GM20000 (cell line): ENCODE measurements at places on chromosomes 13 and 19.

GRCh38 chr19:42191855-42192254, 25.6 kb downstream of the DEDD2 start:
- DNase-seq = no peak

DNA sequence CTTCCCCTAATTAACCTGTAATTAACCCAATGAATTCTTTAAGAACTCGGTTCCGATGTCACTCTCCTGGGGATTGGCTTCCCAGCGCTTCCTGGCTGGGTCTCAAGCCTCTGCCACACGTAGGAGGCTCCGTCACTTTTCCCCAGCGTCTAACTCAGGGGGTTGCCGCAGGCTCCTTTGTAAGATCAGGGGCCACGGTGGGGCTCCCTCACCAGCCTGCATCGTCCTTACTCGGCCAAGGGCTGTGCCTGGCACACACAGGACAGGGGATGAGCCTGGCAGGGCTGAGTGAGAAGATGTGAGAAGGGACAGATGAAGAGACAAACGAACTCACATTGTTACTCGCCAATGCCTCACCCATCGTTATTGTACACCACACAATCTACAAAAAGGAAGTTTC, 20.9 kb upstream of the ATP11A start:
- no peak for DNase-seq

DNA sequence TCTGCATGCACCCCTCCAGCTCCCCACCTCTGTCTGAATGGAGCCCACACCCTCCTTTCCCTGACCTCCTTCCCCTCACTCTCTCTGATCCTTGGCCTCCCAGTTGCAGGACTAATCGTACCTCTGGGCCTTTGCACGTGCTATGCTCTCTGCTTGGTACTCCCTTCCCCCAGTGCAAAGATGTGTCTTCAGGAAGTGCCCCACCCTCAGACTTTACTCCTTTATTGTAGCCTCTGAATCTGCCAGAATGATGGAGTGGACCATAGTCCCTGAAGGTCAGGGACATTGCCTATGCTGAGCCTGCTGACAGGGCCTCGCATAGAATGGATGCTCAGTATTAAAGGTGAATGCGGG, 1.3 kb upstream of the JUND start:
- DNase-seq = no peak

GRCh38 chr13:94454906-94455305, 24.6 kb downstream of the DCT start:
- no peak for DNase-seq

DNA sequence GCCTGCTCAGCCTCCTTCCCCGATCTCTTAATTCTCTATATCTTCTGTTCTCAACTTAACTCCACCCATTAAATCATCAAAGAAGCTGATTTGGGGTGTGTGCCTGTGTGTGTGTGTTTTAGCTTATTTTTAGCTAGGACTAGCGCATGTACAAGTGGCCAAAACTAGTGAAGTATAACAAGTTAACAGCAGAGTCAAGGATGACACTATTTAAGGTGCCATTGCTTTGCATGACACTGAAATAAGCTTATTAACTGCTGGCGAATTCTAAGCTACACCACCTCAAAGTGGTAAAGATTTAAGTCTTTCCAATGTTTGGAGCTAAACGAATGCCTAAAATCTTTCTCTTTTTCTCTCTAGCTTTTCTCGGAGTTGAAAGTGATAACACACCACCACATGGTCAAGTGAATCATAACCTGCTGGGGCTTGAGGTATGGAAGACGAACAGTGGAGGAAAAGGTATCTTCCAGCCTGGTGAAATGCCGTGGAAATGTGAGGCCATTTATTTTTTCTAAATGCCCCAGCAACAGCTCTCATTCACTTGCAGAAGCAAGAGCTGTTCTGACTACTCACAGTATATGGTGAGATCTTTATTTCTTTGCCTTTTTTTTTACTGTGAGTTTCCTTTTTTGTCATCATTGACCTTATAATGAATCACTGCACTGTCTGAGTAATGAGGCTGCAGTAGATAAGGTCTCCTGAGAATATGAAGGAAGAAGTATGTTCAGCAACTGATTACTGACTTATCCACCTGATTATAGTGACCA, 570.3 kb downstream of the PCDH9 start:
- DNase-seq = peak; percentile 4

DNA sequence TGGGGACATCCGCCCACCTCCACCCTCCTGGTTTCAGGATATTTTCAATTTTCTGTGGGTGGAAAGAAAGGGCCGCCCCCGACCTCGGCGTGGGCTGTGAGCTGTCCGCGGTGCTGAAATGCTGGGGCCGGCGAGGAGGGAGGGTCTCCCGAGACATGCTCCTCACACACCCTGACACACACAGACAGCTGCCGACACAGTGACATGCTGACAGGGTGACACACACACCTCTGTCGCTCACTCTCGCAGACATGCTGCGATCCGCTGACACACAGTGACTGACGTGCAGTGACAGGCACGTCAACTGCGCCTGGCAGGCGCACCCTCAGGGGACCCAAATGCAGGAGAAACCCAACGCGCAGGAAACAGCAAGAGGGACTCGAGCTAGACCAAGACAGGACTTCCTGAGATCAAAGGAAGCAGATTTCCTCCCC, 25.1 kb upstream of the MEIS3 start:
- DNase-seq = no peak

- no peak for DNase-seq
Observed at GRCh38 chr19:30006207-30006606, 64.2 kb downstream of the URI1 start.

GRCh38 chr13:75628801-75629200, 7.3 kb upstream of the LMO7 start:
- DNase-seq = no peak

- no peak for DNase-seq
Observed at GRCh38 chr13:92103689-92104153, 705.3 kb downstream of the GPC5 start.

DNA sequence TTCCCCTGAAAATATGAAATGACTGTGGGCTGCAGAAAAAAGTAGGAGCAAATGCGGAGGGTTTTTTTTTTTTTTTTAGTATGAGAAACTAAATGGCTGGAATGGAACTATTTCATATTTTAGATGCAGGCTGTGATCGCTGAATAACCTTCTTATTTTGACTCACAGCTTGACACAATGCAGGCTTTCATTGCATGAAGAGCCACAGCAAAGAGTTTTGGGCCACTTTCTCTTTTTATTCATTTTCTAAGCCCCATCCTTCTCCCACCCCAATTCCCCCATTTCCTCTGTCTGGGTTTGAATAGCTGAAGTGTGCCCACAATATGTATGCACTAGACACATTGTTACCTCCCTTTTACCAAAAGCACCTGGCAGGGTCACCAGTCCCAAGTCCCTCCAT, 125.9 kb downstream of the COG6 start:
- DNase-seq = no peak

DNA sequence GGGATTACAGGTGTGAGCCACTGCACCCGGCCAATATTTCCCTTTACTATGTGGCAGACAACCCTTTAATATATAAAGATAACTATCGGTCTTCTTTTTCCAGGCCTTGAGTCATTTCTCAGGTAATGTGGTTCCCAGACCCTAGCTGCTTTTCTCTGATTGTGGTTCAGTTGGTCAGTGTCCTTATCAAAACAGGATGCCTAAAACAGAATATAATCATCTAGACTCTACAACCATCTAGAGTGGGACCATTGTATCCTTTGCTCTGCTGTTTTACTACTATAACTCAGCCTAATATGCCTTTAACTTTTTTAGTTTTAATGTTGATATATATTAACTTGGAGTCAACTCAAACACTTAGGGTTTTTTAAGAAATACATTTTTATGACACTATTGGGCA, 30.0 kb upstream of the HMGB1 start:
- no peak for DNase-seq

GRCh38 chr19:47540748-47541147, 25.9 kb upstream of the NAPA start:
- DNase-seq = peak; percentile 55

- DNase-seq = no peak
Observed at GRCh38 chr13:23630349-23631093, 60.3 kb downstream of the TNFRSF19 start.

DNA sequence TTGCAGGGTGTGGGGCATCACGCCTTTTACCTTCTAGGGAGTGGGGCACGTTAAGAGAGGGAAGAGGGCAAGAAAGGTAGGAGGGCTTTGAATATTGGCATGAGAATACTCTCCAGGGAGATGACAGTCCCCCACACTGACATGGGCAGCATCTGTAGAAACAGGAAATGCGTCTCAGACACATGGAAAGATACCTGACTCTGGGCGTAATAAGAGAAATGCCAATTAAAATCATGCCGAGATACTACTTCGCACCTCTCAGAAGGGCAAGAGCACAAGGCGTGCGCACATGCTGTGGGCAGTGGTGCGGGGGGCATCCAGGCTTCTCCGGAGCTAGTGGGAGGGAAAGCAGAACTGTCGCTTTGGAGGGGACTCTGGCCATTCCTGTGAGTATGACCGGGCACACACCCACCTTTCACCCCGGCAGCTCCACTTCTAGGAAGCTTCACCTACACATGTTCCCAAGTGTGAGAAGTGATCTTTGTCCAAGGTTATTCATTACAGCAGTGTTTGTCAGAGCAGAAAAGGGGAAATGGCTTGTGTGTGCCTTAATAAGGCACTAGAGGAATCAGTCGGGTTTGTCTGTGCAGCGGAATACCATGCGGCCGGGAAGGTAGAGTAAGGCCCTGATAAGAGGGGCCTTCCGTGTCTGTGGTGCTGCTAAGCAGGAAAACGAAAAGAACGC, 99.5 kb downstream of the SIPA1L3 start:
- DNase-seq = no peak

DNA sequence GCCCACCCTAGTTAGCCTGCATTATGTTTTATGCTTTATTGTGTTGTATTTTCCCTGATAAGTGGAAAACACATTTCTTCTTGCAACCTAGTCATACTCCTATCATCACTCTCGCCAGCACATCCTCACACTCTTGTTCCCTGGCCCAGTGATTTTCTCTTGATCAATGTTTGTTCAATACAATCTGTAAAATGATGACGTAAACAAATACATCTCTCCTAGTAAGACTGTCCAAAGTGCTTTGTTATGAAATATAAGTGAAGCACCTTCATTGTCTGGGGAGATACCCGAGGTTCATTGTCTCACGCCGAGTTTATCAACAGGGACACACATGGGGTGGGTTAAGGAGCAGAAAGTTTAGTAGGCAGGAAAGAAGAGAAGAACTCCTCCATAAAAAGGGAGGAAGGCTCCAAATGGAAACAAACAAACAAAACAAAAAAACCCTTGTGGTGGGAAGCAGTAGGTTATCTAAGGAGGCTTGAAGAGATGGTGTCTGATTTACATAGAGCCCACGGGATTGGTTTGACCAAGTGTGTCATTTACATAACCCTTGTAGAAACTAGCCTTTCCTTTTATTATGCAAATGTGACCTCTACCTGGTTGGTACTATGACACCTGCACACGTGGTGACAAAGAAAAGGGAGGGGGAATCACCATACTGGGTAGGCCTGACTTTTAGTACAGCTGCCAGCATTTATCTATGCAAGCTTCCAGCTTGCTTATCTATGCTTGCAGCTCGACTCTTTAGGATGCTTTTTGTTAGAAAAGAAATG, 1317.9 kb upstream of the SPRY2 start:
- DNase-seq = no peak

GRCh38 chr19:48812094-48812929, 1.5 kb upstream of the BCAT2 start:
- DNase-seq = peak; percentile 95

- DNase-seq = no peak
Observed at GRCh38 chr13:50369646-50370045, 354.4 kb downstream of the KCNRG start.

DNA sequence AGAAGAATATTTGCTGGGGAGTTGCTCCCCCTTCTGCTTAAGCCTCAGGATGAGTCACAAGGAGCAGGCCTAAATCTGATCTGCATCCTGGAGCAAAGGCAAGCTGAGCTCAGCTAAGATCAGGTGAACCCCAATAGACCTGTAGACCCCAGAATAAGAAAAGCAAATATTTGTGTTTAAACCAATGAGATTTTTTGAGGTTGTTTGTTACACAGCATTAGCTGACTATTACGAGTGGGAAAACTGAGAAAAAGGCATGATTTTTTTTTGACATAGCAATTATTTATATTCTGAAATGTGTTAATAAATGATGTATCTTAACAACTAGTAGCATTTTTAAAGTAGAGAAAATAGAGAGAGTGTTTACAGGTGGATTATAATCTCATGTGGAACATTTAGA, 45.1 kb downstream of the ADGRE3 start:
- DNase-seq = no peak

GRCh38 chr19:47351548-47351947, 2.4 kb downstream of the DHX34 start:
- DNase-seq = peak; percentile 47

- no peak for DNase-seq
Observed at GRCh38 chr13:57665481-57665880, 33.9 kb downstream of the PCDH17 start.

DNA sequence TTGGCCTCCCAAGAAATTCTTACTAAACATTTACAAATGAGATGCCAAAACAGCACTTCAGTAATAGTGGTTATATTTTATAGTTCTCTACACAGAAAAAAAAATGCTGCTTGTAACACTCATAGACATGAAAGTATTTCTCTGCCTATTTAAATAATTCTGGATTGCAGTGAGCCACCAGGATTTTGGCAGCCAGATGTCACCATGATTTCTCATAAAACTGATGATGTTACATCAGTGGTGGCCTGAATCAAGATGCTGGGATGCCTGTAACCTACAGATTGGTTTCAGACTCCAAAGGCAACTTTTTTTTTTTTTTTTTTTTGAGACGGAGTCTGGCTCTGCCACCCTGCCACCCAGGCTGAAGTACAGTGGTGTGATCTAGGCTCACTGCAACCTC, 2.7 kb upstream of the CAPS start:
- no peak for DNase-seq

DNA sequence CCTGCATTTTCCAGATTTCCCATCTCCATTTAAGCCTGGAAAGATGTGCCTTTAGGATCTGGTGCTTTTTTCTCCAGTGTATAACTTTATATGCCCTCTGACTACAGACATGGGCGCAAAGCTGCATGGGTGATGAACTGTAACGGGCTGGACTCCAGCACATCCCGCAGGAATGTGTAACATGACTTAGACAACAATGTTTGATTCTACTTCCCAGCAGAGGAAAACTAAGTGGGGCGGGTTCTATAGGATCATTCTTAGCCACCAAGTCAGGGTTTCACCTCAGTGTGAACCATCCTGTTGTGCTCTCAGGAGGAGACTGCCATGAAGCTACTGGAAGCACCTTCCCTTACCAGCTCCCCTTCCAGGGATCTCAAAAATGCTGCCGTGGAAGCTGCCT, 93.2 kb upstream of the SERP2 start:
- DNase-seq = no peak

DNA sequence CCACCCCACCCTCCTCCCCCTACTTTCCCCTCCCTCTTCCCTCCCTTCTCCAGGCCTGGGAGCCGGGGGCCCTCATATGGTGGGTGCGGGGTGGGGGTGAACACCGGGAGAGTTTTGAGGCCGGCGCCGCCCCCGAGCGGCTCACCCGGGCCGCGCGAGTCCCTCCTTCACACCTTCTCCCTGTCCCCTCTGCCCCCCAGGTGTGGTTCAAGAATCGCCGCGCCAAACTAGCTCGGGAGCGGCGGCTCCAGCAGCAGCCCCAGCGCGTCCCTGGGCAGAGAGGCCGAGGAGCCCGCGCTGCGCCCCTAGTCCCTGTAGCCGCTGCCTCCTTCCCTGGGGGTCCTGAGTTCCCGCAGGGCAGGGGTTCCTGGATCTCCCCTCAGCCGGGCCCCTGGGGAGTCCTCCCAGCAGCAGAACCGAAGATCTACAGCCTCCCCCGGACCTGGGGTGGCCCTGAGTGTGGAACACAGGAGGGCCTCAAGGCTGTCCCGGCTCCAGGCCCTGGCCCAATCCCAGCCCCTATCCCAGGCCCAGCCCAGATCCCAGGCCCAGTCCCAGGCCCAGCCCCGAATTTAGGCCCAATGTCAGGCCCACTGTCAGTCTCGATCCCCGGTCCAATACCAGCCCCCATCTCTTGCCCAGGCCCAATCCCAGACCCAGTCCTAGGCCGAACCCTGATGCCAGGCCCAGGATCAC, 1.7 kb downstream of the TPRX2 start:
- no peak for DNase-seq
